ENCODE measurements at places on chromosomes 2 and 18. TPM values are rescaled to one million over a fixed set of nuclear protein-coding genes. Genes with fewer than 3 reads are reported as not detected.

- DNase-seq, result peak; percentile 10
Observed at GRCh38 chr2:60533101-60534051, 20.1 kb downstream of the BCL11A start.

GRCh38 chr2:194556629-194557028, 1100.4 kb upstream of the SLC39A10 start:
- DNase-seq, result no peak

- DNase-seq, result no peak
Observed at GRCh38 chr2:28991021-28991420, 9.9 kb downstream of the TOGARAM2 start.

DNA sequence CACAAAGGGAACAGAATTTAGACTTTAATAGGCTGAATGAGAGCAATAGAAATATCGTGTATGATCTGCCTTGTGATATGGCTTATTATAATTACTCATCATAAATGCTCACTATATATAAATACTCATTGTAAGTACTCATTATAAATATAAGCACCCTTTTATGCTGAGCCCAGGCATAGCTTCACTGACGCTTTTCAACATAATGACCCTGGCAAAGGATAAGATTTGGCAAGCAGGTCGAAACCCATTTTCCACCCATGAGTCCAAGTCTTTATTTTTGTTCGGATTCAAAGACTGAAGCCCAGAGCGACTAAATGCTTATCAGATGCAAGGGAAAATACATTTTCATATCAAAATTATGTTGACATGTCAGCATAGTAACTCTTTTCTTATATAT, 500.4 kb downstream of the SLC4A3 start:
- DNase-seq, result no peak

DNA sequence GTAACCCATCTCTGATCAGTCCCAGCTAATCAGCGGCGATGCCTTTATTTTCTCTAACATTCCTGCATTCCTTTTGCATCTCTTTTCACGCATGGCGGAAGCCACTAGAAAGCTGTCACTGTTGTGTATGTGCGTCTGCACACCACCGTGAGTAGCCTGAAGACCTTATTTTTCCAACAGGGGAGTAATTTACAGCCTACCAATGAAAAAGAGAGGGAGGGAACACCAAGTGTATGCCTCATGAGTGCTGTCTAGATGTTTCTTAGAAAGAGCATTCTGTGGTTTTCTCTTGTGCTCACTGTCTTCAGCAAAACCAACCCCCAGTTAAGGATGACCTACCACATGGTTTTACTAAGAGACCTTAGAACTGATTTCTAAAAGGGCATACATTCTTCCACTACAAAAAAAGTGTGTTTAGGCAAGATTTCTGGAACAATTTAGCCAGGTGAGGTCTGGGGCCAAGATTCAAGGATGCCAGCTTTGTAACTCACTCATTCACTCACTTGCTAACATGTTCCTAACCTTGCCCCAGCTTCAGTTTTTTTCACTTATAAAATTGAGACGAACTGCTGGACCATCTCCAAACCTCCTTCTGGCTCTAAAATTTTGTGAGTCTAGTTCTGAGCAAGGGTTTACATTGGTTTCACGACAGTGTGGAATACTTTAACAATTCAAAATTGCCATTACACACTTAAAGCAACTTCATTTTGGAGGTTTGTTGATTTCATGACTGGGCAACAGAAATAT, 51.4 kb downstream of the BCL2 start:
- peak; percentile 66 for DNase-seq

GRCh38 chr2:23564615-23564960, 179.6 kb downstream of the KLHL29 start:
- DNase-seq, result no peak

GRCh38 chr2:860259-860855, 90.3 kb upstream of the SNTG2 start:
- no peak for DNase-seq

Gene PPIG
- total RNA-seq, result 21.1 TPM

Gene IGFBP5
- 0.26 TPM for total RNA-seq

- peak; percentile 76 for DNase-seq
Observed at GRCh38 chr2:85929096-85930050, 40.6 kb upstream of the ST3GAL5 start.
